ENCODE measurements at places on chromosomes 12 and 14.
A peak's percentile ranks its signal among the peaks of the same experiment; 100 is the strongest.

DNA sequence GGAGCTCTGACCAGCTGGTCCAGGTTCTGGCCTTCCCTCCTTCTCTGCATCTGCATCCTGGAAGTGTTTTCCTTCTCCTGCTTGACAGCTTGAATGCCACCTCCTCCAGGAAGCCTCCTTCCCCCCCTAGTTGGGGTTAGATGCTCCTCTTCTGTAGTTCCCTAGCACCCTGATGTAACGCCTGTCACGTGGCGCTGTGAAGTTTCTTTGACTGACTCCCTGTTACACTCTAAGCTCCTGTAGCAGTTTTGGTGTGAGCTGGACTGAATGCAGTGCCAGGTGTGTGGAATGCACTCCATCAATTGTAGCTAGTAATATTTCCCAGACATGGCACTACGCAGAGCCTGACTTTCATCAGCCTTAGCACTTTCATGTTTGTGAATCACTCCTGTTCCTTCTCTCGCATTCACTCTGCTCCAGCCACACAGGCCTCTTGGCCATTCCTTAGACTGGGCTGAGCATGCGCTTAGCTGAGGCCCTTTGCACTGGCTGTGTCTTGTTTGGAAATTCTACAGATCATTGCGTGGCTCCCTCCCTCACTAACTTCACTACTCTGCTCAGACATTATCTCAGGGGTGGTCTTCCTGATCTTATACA is 2.1 kb upstream of the FAIM2 start:
- DNase-seq = no peak

DNA sequence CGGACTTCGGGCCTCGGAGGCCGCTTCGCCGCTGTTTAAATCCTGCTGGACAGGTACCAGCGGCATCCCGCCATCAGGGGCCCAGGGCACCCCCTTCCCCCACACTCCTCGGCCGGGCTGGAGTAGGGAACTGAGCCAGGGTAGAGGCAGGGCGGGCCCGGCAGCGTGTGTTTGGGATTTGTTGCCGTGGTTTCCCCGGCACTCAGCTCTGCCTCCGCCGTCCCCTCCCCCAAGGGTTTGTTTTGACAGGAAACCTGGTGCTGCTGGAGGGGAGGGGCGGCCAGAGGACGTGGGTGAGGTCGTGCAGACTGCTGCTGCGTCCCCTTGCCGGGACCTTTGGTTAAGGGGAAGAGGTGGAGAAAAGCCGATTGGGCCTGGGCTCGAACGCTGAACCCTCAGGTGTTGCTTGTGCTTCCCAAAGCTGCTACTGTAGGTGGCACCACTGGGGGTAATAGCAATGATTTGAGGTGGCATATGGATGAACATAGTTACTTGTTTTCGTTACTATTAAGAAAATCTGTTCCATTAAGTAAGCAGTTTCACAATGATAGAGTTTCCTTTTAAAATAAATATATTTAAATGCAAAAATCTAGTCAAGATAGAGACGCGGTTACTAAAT is 778 bp downstream of the TCP11L2 start:
- DNase-seq = peak; percentile 89

- DNase-seq = no peak
Measured at GRCh38 chr14:68522510-68523325, 270.1 kb downstream of the ZFP36L1 start.

DNA sequence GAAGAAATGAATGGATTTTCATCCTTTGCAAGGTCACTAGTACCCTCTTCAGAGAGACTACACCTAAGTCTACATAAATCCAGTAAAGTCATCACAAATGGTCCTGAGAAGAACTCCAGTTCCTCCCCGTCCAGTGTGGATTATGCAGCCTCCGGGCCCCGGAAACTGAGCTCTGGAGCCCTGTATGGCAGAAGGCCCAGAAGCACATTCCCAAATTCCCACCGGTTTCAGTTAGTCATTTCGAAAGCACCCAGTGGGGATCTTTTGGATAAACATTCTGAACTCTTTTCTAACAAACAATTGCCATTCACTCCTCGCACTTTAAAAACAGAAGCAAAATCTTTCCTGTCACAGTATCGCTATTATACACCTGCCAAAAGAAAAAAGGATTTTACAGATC is 40.8 kb downstream of the SPATA7 start:
- DNase-seq = no peak

DNA sequence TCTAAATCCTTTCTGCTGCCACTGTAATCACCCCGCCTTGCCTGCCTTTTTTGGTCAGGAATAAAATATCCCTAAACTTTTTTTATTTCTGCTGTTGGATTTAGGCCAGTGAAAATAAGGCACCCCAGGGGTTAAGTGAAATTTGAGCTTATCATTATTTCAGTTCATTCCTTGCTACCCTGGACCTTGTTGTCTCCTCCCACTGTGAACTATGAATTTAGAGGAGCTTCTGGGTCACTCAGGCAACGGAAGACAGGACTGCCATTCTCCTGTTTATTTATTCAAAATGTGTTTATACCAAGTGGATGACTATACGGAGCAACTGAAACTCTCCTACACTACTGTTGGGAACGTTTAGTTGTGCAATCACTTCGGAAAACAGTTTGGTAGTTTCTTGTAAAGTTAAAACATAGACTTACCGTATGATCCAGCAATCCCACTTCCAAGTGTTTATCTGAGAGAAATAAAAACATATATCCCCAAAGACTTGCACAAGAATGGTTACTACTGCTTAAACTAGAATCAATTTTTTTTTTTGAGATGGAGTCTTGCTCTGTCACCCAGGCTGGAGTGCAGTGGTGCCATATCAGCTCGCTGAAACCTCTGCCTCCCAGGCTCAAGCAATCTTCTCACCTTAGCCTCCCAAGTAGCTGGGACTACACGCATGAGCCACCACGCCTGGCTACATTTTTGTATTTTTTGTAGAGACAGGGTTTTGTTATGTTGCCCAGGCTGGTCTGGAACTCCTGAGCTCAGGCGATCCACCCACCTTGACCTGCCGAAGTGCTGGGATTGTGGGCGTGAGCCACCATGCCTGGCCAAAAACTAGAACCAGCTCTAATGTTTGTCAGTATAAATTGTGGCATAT is 2.3 kb upstream of the TRAFD1 start:
- DNase-seq = no peak

GRCh38 chr12:57751432-57751787 is 700 bp downstream of the CDK4 start:
- DNase-seq = no peak

GRCh38 chr12:98870504-98870903 is 225.4 kb downstream of the APAF1 start:
- no peak for DNase-seq

- no peak for DNase-seq
Measured at GRCh38 chr14:69037790-69038454, 58.8 kb upstream of the ACTN1 start.

Measured in immature natural killer cell (primary cell).